ENCODE measurements at places on chromosomes 1 and 21. TPM values are rescaled to one million over a fixed set of nuclear protein-coding genes. Genes with fewer than 3 reads are reported as not detected.

Gene PODN
- polyA plus RNA-seq: 14.6 TPM

Gene CLDN19
- not detected for polyA plus RNA-seq

GRCh38 chr1:153399401-153400055 lies 8.7 kb upstream of the S100A8 start:
- no peak for DNase-seq

GRCh38 chr1:77371396-77371795 lies 89.6 kb downstream of the AK5 start:
- DNase-seq: no peak

GRCh38 chr21:41641821-41642701 lies 124.8 kb downstream of the RIPK4 start:
- DNase-seq: no peak

Gene ST6GALNAC5
- 3.1 TPM for polyA plus RNA-seq

DNA sequence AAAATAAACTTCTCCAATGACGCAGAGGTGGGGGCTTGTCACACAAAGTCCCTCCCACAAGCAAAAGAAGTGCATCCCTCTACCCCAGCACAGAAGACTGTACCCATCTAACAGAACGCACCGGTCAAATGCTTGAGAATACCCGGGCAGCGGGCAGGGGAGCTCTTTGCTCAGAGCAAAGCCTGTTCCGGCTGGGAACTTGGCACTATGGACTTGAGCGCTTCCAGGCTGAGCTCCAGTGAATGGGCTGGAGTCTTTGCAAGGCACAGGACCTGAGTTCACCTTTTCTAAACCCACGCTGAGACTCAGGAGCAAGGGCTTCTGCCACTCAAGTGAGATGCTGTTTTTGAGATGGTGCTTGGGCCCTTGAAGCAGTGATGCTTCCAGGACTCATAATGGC lies 20.3 kb downstream of the RHBG start:
- no peak for DNase-seq

DNA sequence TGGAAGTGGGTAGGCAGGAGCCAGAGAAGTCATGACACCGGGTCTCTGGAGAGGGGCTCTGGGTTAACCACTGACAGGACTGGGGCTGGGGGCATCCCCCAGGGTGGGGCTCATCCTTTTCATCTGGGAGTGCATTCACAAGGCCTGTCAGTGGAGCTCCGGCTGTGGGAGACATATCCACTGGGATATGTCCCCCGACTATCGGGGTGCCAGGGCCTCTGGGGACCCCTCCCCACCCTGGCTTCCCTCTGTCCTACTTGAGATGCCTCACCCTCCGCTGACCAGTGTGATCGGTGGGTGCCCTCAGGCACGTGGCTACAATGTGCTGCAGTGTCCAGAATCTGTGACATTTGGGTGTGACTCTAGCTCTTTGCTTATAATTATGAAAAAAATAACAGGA lies 92.3 kb upstream of the CD34 start:
- no peak for DNase-seq

DNA sequence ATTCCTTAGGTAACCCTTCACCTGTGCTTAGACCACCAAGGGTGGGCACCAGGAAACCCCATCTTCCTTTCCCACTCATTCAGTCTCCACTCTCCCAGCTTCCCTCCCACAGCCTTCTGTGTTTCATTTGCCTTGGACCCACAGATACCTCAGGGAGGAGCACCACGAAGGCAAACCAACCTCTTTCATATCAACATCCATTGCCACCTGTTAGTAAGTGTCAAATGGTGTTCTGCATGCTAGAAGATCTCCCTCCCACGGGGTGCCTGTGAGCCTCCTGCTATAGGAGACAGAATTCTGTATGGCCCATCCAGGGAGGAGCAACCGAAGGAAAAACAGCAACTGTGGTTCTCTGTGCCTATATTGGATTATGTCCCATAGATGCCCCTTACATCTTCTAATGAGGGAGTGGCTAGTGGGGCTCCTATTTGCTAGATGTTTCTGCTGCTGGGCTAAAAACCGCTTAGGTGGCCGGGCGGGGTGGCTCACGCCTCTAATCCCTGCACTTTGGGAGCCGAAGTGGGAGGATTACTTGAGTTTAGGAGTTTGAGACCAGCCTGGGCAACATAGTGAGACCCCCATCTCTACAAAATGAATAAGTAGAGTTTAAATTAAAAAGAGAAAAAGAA lies 25.6 kb upstream of the SCCPDH start:
- DNase-seq: no peak

GRCh38 chr1:156901966-156902915 lies 8.7 kb downstream of the PEAR1 start:
- DNase-seq: no peak
